ENCODE measurements at places on chromosomes 1 and 21.

GRCh38 chr1:214660190-214660589 lies 57.2 kb downstream of the CENPF start:
- DNase-seq = no peak

- no peak for DNase-seq
Observed at GRCh38 chr1:248596615-248597014, 885 bp downstream of the OR2T10 start.

- DNase-seq = no peak
Observed at GRCh38 chr21:28633839-28634555, 358.7 kb downstream of the LTN1 start.

- DNase-seq = no peak
Observed at GRCh38 chr21:44053567-44053966, 41.5 kb downstream of the TRAPPC10 start.

DNA sequence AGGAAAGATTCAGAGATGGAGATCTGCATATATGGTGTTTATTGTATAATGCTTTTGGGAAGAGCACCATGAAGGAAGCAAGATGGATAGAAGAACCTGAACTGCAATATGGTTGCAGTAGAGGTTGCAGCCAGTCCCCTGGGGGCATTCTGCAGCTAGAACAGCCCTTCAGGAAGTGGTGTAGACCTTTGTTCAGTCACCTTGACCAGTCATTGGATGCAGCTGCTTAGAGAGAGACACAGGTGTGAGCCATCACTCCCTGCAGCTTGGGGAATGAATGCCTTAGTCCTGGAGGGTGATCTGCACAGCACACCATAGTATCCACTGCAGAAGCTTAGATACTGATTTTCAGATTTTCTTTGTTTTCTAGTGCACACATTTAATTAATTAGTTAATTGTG lies 42.3 kb downstream of the NEK7 start:
- no peak for DNase-seq

- DNase-seq = no peak
Observed at GRCh38 chr1:77605246-77606026, 77.0 kb downstream of the ZZZ3 start.

DNA sequence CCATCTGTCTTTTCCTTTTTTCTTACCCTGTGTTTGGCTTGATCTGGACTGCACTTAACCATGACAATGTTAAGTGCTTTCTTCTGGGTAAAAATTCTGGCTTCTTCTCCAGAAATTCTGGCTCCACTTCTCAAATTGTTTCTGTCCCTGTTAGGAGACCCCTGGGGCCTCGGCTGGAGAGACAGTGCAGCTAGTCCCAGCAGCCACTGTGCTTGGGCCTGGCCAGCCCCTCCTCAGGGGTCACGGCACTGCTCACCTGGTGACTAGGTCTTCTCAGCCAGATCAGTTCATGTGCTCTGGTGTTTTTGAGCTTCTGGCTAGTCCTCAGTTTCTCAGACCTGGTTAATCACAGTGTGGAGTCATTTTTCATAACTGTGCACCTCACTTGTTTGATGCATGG lies 72.4 kb downstream of the ADARB1 start:
- DNase-seq = no peak

DNA sequence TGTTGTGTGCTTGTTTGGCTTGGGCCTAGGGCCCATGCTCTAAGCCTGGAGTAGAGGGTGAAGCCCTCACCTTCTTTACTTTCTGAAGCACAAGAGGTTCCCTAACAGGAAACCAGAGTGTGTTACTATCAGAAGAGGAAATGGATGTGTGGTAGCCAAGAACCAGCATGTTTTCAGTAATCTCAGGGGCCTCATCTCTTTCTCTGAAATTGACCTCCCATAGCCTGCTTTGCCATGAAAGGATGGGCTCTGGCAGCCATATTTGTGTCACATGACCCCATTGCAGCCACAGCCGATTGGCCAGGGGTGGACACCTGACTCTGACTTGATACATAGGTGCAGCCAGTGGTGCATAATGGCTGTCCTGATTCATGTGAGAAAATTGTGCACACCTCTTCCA lies 18.6 kb downstream of the A3GALT2 start:
- no peak for DNase-seq

DNA sequence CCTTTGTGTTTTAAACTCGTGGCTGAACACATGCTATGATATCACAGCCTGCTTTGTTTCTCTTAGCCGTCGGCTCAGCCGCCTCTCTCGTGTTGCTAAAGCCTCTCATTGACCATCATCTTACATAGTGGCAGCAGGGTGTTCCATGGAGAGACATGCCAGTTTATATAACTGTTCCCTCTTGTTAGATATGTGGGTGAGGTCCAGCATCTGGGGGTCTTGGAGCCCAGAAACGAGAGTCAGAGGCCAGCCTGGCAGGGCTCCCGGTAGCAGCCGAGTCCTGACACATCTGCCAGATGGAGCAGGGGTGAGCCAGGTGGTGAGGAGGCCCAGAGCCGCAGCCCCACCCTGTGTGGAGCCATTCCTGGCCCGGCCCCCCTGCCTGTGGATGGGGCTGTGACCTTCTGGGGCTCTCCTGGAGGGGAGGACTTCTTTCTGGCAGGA lies 11.9 kb downstream of the PODN start:
- no peak for DNase-seq

DNA sequence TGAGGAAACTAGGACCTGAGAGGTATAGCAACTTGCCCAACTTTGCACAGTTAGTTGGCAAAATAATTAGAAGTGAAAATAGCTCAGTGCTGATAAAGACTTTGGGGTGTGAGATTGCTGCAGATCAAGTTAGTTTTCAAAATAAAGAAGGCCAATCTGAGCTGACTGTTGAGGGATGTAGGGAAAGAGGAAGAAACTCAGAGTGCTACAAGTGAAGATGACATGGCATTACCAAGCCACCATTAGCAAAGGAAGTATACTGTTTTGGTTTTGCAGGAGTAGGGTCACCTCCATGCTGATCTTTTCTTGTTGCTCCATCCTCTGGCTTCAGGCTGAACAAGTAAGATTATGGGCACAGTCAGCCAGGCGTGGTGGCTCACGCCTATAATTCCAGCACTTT lies 78.7 kb upstream of the ADAM30 start:
- no peak for DNase-seq

DNA sequence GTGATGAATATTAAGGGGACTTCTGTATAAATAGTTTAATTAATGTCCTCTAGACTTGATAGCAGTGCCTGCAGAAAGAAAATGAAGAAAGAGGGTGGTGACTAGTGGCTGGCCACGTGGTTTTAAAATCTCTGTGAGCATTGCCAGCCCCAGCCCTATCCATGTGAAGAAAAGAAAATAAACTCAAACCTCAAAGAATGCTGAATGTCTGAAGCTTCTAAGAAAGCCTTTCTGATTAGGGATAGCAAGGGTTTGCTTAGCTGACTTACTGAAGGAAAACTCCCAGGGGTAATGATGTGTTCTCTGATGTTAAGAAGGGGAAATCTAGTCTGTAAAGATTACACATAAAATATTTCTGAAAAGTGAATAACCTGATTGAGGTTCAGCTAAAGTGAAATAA lies 31.8 kb downstream of the ADGRL2 start:
- peak; percentile 21 for DNase-seq

GRCh38 chr21:44485254-44485793 lies 30.0 kb downstream of the LRRC3 start:
- DNase-seq = peak; percentile 74

GRCh38 chr21:22649246-22649645 lies 1651.0 kb downstream of the NCAM2 start:
- no peak for DNase-seq

DNA sequence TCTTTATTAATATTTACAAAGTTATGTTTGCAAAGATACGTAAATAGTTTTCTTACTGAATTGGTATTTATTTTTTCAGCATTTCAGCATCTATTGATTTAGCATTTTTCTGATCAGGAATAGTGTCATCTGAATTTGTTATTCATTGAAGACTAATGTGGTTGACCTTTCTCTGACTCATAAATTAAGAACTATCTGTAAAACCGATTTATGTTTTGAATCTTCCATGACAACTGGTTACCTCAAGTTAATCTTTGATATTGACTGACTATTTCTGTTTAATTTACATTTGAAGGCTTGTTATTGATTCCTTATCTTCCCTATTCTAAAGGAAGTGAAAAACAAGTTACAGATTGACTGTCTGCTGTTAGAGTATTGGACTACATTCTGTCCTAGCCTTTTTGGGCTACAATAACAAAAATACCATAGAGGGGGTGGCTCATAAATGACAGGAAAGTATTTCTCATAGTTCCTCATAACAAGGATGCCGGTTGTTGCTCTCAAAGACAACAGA lies 1131.4 kb downstream of the PLA2G4A start:
- no peak for DNase-seq

DNA sequence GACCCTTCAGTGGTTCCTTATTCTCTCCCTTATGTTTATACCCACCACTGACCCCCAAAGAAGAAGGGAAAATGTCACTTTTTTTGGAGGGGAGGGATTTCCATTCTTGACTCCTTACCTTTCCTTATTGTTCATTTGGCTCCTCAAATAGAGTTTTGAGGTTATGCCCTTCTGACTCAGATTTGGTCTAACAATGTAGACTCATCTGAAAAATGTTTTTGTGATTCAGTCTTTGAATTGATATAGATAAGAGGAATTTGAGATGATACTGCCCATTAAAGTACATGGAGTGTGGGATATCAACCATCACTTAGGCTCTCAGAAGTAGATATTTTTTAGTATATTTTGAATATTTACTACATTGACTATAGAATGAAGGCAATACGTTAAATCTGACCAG lies 16.1 kb downstream of the USP1 start:
- DNase-seq = no peak

- DNase-seq = peak; percentile 62
Observed at GRCh38 chr1:26403656-26404055, 7.0 kb upstream of the LIN28A start.

DNA sequence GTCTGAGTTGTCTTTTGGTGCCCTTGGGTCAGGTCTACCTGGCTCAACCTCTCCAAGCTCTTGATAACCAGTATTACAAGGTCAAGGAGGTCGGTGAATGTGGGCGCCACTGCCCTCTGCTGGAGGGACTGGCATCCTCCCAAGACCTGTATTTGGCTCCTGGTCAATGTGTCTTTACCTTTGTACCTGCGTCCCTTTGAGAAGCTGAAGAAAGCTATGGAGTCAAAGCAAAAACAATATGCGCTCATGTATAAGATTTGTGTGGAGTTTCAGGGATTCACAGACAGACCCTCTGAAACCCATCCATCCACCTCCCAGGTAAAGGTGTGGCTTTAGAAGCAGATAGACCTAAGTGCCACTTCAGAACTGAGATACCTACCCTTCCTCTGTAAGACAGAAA lies 61.8 kb upstream of the NBL1 start:
- DNase-seq = peak; percentile 60

DNA sequence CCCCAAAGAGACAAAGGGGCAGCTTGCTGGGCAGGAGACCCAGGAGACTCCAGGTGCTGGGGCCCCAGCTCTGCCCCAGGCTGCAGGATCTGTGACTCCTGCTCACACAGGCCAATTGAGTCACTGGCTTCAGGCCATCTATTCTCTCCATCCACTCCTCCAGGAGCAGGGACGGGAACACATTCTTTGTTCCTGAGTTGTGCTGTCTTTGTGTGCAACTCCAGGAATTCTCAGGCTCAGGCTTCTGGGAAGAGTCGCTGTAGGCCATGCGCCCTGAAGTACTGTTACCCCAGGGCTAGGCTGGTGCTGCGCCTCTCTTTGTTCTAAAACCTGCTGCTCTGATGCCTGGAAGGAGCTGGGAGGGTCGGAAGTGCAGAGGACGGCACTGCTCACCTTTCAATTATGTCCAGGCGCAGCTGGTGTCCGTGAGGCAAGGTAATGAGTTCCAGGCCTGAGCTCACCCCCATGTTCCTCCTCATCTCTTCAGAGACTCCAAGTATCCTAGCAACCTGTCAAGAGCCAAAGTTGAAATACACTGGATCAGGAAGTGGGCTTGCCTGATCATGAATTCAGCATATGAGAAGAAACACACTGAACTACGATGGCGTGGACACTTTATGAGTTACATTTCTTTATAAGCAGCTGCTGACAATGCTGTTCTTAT lies 105.9 kb downstream of the BCAR3 start:
- DNase-seq = peak; percentile 72

- no peak for DNase-seq
Observed at GRCh38 chr1:183632114-183632513, 3.5 kb downstream of the ARPC5 start.

DNA sequence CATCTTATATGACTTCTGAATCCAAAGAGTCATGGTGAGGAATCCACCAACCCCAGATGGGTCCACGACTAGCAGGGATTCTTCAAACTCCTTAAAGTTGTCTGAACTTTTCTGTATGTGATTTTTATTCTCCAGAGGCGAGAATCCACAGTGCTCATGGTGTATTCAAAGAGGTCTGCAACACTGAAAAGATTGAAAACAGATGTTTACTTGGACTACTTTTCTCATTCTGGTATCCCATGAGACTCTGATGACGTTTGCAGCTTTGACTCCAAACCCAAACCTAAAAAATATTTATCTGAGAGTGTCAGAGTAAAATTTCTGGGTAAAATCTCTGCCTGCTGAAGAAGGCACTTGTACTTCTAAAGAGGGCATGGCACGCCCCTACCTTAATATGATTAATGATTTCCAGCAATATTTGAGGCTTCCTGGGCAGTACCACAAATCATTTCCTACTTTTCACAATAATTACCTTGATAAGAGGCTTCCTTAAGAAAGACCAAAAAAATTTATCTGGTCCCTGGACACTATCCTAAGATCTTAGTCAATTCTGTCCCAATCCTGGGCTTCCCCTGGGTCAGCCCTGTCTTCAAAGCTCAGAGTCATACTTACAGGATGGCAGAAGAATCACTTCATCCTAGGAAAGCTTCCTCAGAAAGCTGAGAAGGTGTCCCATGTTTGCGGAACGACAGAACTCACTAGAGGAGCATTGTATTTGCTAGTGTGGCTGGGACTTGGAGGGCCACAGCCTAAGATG lies 76.5 kb upstream of the MAP10 start:
- DNase-seq = no peak

DNA sequence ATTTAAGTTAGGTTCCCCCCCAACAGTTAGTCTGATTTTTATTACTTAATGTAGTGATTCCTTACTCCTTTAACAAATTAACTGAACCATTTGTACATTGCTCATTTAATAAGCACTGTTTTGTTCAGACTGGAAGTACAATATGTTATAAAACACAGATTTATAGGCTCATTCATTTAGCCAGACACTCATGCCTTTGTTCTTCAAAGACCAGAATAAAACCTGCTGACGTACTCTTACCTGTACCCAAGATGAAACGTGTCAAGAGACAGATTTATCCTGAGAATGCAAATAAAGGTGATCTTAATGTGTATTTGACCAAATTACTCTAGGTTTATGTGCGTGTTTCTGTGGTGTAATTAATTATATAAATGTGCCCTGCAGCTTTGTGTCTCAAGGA lies 92.8 kb downstream of the INTS7 start:
- DNase-seq = no peak

Data from neural progenitor cell (in vitro differentiated cells).